AG04450 (cell line): ENCODE measurements at places on chromosomes 4 and X. TPM values are rescaled to one million over a fixed set of nuclear protein-coding genes. Genes with fewer than 3 reads are reported as not detected.

The CTBP1 gene
- 72.6 and 97.9 TPM in 2 replicates for polyA plus RNA-seq

The SSX3 gene
- polyA plus RNA-seq, result not detected in 2 replicates

The RGS12 gene
- 12.5 and 13.9 TPM in 2 replicates for polyA plus RNA-seq

The DCAF4L1 gene
- 0.01 and 0.04 TPM in 2 replicates for polyA plus RNA-seq

The USP17L20 gene
- not detected in 2 replicates for polyA plus RNA-seq

The NDST3 gene
- polyA plus RNA-seq, result 0.02 and 0.04 TPM in 2 replicates

The ELK1 gene
- polyA plus RNA-seq, result 22.4 and 24.1 TPM in 2 replicates

- no peak for DNase-seq
Measured at GRCh38 chr4:93633721-93634120, 194.8 kb upstream of the ATOH1 start.

DNA sequence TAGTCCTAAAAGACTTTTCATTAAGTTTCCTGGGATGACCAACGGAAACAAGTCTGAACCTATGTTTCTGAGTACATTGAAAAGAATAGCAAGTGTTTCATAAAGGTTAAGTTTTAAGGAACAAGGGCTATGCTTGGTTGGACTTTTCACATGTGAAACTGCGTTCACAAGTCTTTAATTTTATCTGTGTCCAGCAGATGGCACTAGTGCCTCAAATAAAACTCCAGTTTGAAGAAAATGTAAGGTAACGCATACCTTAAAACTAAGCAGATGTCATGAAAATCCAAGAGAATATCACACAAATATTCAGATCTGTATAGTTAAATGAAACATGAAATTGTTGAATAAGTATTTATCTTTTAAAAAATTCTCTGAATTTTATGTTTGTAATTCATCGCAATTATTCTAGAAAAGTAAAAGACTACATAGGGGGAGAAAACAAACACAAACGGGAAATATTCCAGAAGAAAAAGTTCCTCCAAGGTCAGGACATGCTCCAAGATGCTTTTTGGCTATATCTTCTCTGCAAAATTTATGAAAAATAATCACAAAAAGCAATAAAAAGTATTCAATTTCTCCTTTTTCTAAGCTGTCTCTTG is 89.6 kb upstream of the MAD2L1 start:
- peak; percentile 49 for DNase-seq

- DNase-seq, result no peak
Measured at GRCh38 chr4:169984173-169984572, 42.0 kb downstream of the MFAP3L start.

DNA sequence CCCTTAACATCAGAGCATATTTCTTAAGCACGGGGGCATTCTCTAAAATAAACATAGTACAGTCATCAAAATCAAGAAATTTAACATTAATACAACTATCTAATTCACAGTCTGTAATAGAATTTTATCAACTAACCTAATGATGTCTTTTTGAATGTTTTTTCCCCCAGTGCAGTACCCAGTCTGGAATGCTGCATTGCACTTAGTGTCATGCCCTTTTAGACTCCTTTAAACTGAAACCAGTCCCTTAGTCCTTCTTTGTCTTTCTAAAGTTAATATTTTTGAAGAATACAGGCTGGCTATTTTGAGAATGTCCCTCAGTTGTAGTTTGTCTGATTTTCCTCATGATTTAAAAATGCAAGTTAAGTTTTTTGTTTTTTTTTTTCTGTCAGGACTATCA is 9.5 kb downstream of the ENPEP start:
- DNase-seq, result no peak

DNA sequence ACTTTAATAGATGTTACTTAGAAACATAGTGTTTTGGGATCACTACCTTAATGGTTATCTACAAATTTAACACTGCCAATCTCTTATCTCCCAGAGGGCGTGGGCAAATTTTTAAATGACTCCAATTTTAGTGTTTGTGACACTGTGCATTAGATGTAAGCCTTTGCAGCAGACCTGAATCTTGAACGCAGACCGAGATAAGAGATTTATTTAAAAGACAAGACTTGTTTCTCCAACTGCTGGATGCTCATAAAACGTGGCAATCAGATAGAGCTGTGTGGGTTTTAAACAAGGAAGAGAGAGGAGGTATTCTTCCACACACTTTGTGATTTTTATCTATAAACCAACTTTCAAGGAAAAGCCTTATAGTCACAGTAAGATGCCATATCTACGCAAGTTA is 252.5 kb upstream of the NR3C2 start:
- no peak for DNase-seq

DNA sequence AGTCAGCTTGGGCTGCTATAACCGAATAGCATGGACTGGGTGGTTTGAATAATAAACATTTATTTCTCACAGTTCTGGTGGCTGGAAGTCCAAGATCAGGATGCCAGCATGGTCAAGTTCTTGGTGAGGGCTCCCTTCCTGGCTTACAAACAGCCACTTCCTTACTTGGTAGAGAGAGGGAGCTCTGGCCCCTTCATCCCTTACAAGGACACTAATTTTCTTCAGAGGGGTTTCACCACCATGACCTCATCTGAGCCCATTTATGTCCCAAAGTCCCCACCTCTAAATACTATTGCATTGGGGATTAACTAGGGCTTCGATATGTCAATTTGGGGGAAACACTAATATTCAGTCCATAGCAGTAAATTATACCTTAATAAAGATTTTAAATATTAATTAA is 61.8 kb downstream of the CLNK start:
- no peak for DNase-seq

DNA sequence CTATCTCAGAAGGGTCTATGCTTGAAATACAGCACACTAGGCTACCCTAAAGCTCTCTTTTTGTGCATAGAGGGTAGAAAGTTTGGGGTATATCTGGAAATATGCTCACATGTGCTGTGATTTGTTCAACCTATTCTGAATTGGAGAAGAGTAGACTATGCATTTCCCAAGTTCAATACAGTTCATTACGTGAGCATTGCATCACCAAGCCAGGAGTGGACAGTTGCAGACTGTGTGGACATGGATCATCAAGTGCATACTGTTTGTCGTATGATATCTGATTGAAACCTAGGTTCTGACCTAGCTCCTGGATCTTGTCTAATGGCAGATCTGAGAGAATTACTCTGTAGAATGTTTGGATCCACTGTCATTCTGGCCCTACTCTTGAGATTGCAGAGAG is 161.1 kb downstream of the FRAS1 start:
- DNase-seq, result no peak

DNA sequence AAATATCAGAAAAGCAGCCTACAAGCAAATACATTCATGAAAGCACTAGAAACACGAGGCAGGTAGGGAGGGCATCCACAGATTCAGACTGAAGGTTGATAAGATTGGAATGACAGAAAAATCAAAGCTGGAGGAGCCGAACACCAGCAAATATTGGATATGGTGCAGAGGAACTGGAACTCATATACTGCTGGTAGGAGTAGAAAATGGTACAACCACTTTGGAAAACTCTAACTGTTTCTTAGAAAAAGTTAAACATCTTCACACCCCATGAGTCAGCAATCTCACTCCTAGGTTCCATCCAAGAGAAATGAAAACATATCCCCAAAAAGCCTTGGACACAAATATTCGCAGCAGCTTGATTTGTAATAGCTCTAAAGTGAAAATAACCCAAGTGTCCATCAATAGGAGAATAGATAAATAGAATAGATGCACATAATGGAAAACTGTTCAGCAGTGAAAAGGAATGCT is 27.1 kb downstream of the CD99L2 start:
- DNase-seq, result no peak

GRCh38 chr4:13750594-13750993 is 123.1 kb upstream of the BOD1L1 start:
- no peak for DNase-seq

- no peak for DNase-seq
Measured at GRCh38 chr4:91116861-91117260, 989.7 kb downstream of the CCSER1 start.

DNA sequence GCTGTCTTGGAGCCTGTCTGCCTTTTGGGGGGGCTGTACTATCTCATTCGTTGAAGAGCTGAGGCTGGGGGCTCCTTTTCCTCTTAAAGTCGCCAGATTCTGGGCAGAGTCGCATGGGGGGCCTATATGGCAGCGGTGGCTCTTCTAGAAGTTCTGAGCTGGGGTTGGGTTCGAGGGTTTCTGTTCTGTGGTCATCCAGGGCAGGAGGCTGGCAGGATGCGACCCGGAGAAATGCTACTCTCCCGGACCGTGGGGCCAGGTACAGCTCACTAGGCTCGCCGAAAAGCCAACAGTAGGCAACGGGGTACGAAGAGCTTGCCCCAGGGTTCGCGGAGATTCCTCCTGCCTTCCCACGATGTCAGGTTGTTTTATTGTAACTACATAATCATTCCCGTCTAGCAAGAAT is 1.9 kb upstream of the CITED1 start:
- no peak for DNase-seq

GRCh38 chr4:24795666-24796381 is 451 bp downstream of the SOD3 start:
- no peak for DNase-seq
